M059J (cell line): ENCODE measurements at places on chromosomes 2 and 18.

DNA sequence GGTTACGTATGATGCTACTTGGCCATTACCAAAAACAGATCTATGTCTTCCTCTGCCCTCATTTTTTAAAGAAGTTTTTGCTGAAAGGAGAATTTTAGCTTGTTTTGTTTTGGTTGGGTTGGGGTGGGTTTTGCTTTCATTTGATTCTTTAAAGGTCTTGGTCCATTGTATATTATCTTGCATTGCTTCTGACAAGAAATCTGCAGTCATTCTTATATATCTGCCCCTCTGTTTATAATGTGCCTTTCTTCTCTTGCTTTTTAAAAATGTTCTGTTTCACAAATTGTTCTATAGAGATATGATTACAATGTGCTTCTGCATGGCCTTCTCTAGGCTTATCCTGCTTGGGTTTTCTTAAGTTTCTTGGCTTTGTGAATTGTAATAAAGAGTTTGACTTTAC lies 660.6 kb downstream of the RNF144A start:
- no peak for DNase-seq

GRCh38 chr2:121746071-121746578 lies 9.3 kb upstream of the TSN start:
- DNase-seq: peak; percentile 64

- no peak for DNase-seq
These were observed 344.9 kb downstream of the CYRIA start for GRCh38 chr2:16320716-16321115.

- peak; percentile 65 for DNase-seq
These were observed 31.9 kb upstream of the CREG2 start for GRCh38 chr2:101419096-101419663.

GRCh38 chr2:202035089-202035940 lies 1.7 kb downstream of the FZD7 start:
- DNase-seq: peak; percentile 49

- no peak for DNase-seq
These were observed 176.9 kb upstream of the SMAD7 start for GRCh38 chr18:49127471-49128190.

DNA sequence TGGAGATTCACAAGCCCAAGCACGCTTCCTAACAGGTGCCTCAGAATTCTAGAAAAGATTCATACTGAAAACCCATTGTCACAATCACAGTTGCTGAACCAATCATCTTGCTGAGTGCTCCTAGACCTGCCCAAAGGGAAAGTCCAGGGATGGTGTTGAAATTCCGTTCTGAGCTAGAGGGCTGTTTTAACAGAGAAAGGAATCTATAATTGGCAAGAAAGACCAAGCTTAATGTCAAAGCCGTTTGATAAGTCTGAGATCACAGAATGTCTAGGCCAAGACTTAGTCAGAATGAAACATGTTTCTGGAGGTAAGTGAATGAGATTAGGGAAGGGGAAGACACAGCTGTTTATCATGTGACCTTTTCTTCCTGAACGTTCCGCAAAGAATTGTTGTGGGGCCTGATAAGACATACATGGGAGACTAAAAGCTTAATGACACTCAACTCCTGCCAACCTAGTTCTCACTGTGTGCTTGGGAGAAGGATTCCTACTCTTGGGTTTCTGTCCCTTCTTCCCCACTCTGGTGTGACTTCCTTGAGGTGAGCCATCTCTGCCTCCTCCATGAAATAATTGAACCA lies 27.5 kb downstream of the PMAIP1 start:
- no peak for DNase-seq

DNA sequence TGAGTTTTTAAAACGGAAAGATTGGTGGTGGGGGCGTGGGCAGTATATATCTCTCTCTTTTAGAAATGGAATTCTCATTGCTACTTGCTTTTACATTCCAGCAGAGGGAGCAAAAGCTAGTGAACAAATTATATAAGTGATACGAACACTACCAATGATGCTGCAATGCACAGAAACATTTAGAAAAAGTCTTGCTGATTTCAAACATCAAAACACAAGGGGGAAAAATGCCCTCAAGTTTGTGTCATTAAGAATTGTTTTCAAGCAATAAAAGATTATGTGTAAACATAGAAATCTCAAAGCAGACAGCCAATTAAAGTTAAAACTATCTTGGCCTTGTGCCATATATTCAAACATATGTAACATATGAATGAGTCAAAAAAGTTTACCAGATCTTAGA lies 296.3 kb upstream of the KCNJ3 start:
- no peak for DNase-seq

GRCh38 chr2:100554798-100555407 lies 7.9 kb upstream of the PDCL3 start:
- no peak for DNase-seq

DNA sequence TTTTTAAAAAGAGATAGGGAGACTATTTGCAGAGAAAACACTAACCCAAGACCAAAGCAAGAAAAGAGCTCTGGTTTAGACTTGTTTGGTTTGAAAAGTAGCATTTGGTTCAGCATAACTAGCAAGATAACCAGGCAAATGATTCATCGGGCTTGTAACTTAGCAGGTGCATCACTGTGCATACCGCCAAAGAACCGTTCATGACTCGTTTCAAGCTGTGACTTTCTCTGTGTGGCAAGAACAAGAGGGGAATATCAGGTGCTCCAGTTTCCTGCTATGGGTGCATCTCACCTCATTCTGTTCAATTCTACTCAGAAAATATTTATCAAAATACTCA lies 244.9 kb downstream of the ETAA1 start:
- DNase-seq: no peak

DNA sequence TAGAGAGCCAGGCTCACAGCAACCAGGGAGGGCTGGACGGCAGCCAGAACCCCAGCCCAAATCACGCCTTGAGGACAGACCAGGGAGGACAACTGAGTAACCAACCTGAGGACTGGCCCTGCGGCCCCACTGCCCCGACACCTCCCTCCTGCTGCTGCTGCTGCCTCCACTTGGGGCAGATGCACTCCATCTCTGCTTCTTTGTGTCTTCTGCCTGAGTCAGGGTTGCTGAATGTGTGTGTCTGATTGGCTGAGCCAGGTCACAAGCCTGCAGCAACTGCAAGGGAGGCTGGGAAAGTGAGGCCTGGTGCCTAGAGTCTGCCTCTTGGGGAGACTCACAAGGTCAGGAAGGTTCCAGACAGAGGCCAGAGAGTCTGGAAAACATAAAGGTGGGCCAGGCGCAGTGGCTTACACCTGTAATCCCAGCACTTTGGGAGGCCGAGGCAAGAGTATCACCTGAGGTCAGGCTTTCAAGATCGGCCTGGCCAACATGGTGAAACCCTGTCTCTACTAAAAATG lies 83.4 kb downstream of the ZFP36L2 start:
- DNase-seq: peak; percentile 20

DNA sequence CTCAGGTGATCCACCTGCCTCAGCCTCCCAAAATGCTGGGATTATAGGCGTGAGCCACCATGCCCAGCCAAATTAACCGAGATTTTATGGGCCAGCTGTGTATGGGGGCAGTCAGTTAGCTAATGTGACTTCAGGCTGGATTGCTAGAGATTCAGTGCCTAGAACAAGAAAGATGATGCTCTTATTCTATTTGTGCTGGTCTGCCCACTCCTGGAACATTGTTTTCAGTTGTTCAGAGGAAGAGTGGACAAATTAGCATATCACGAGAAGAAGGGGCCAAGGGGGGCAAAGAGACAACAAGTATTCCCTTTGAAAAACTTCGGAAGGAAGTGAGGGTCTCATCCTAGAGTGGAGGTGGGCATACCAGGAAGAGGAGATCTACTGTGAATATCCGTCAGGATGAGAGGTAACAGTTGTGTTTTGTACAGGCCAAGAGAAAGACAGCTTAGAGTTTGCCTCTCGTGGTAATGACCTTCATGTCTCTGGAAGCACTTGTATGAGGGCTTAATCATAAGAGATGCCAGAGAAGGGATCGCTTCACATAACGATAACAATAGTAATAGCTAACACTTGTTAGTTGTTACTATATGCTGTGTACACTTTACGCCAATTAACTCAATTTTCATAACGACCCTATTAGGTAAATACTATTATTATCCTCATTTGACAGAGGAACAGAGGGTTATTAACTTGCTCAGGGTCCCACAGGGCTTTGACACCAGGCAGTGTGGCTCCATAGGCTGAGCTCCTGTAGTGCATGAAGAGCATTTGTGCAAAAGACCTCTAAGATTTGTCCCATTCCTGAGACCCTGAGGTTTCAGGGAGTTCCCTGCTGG lies 138.3 kb downstream of the DDX1 start:
- no peak for DNase-seq

DNA sequence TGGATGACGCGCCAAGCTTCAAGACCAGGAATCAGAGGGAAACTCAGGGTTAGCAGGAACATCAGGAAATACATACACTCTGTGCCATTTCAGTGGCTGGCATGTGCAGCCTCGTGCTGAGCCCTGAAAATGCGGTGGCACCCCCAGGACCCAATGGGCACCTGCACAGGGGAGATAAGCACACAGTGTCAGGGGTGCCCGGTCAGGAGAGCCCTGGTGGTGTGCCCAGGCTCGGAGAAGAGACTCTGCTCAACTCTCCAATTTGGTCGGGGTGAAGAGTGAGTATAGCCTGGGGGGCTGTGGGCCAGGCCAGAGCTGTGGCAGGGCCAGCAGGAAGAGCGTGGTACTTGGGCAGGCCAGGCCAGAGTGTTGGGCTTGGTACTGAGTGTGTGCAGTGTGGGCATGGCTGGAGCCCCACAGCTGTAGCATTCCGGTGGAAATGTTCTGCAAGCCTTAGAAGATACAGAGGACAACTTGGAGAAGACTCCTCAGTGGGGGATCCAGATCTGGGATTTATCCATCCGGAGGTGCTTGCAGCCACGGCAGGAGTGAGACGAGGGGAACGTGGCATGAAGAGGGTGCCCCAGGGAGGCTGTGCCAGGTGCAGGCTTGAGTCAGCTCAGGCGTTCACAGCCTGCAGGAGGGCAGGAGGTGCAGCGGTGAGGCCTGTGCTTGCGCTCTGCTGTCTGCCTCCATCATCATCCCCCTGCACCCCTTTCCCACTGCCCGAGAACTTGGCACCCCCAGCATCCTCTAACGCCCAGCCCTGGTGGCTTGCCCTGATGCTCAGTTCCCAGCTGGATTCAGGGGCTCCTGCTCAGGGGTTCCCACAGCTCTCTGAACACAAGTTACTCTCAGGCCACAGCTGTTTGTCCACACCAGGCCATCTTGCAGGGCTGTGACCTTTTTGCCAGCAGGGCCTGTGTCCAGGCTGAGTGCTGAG lies 451.7 kb upstream of the HS6ST1 start:
- DNase-seq: no peak

GRCh38 chr18:25141399-25141798 lies 210.6 kb downstream of the ZNF521 start:
- DNase-seq: no peak

DNA sequence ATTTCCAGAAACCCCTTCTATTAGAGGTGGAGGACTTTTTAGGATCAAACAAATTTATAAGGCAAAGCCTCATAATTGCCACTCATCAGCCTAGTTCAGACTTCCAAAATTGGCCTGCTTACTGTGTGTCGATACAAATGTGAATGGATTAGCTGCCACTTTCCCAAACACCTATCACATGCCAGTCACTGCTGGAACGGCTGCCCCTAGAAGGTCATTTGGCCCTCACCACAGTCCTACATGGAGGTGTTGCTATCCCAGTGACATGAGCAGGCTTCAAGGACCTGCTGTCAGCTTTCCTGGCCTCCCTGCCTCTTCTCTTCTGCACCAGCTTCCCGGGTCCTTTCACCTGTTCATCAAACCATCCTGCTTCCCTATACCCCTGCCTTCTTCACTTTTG lies 279.2 kb upstream of the SKOR2 start:
- no peak for DNase-seq

DNA sequence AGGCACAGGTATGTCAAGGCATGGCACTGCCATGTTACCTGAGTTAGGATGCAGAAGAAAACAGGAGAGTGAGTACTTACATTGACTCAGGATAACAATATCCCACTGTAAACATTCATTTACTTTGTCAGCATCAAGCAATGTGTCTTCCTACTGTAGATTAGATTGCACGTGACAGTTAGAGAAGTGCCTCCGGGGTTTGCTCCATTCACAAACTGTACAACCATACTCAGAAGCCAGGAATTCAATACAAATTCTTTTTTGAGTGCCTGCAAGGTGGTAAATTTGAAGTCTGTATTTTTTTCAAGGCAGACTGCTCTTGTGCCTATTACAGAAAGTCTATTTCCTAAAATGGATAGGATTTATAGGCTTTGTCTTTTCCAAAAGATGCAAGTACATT lies 34.1 kb downstream of the CDCA7 start:
- peak; percentile 10 for DNase-seq

GRCh38 chr2:175167076-175167791 lies 769 bp downstream of the ATF2 start:
- DNase-seq: peak; percentile 59

GRCh38 chr18:64271246-64271645 lies 122.4 kb upstream of the LINC00305 start:
- no peak for DNase-seq

- DNase-seq: peak; percentile 72
These were observed 21.1 kb upstream of the MALT1 start for GRCh38 chr18:58649966-58650816.

DNA sequence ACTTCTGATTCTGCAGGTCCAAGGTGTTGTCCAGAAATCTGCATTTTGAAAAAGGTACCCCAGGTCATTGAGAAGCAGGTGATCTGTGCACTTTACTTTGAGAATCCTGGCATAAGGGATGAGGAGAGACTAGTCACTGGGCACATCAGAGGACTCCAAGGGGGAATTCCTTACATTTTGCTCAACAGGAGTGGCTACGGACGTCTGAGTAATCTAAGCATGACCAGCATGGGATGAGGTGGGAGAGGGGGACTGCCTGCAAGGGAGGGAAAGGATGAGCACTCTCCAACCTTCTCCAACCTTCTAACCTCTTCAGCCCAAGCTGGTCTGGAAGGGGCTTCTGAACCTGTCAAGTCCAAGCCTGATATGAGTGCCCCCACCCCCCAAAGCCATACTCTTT lies 55.5 kb downstream of the MARCHF4 start:
- peak; percentile 81 for DNase-seq

DNA sequence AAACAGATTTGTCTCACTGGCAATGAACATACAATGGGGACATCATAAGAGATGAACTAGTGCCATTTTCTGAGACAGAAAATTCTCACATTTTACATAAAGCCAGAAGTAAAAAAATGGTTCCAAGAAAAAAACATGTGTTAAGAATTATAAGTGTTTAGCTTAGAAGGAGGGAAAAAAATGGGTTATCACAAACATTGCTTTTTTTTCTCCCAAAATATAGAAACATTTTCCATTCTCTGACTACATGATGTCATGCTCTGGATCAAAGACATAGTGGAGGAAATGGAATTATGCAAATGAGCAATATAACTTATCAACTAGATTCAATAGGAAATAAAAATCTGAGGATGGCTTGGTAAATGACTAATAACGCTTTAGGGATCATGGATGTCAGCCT lies 49.8 kb downstream of the SPATS2L start:
- DNase-seq: no peak
